Pulmonary artery endothelial cell (primary cell): ENCODE measurements at places on chromosomes 7 and 10. TPM values are rescaled to one million over a fixed set of nuclear protein-coding genes. Genes with fewer than 3 reads are reported as not detected.

Gene CALD1
- 275 and 308 TPM in 2 replicates for total RNA-seq

Gene HYAL4
- total RNA-seq: 0.20 TPM in 1 of 2 replicates, not detected in the other

Gene EMX2
- not detected in 2 replicates for total RNA-seq

Gene HOXA13
- total RNA-seq: not detected in 2 replicates

Gene HMX2
- total RNA-seq: not detected in 2 replicates

Gene SORCS1
- not detected in 2 replicates for total RNA-seq

Gene ERVW-1
- total RNA-seq: not detected in 2 replicates

Gene OR2A12
- not detected in 2 replicates for total RNA-seq

Gene ZNF853
- total RNA-seq: 0.39 and 0.79 TPM in 2 replicates

Gene SAMD9L
- 15.0 and 26.8 TPM in 2 replicates for total RNA-seq

DNA sequence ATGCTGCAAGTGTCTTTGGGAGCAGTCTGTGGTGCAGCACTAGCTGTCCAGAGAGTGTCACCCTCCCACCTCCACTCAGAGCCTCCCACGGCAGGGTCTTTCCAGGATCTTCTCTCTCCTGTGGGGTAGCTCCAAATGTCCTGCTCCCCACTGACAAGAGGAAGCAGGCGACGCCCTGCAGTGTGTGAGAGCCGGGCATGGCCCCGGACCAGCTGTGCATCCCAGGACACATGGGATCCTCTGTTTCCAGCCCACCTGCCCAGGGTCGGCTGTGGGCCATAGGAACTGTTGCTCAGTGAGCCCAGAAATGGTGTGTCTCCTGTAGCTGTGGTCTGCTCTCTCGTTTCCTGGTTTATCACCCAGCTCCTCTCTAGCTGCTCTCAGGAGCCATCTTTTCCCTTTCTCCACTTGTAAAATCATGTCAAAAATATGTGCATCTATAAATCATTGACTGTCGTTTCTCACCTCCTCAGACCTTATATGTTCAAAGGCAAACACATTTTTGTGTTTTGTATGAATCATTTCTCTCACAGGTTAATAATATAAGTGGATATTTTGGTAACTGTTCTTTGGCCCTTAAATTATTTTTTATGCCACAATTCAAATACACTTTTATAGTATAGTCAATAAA is 74.9 kb downstream of the VWC2 start:
- no peak for DNase-seq

DNA sequence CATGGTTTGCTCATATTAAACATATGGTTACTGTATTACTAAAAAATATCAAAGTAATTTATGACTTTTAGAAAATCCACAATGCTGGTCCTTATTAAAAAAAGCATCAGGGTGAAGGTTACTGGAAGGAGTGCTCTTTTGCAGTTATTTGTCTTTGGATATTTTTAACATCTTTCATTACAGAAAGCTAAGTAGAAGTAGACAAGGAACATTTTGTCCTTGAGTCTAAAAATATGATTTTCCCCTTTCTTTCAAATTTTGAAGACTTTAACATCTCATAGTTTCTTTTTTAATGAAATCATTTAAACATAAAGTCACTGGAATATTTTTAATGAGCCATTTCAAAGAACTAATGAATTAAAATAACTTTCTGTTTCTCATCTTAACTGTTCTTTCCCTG is 110.1 kb upstream of the TNS3 start:
- DNase-seq: no peak

DNA sequence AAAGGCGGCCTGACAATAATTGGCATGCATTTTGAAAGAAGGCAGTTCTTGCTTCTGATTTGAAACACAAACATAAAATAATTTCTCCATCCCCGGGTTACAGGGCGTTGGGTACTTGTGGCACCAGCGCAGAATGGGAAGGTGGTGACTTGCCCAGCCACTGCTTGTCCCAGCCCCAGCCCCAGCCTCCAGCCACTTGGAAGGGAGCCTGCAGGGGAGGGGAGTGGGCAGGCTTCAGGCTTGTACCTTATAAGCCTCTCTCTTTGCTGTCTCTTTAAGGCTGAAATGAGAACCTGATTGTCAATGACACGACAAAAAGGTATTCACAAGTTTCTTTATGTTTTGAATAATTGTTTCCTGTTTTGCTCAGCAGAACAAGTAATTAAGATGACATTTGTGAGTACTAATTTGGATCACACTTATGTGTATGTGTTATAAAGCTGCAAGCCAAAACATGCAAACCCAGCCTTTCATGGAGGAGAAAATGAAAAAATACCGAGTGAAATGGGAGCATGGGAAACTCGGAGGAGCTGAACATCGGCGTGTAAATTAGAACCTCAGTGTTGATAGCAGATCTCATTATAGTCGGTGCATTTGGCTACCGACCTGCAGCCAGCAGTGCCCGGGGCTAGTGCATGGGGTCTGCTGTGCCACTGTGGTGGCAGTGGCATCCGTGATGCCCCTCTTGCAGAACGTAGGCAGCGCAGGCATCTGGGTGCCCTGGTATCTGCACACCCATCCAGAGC is 129.9 kb downstream of the EBF3 start:
- no peak for DNase-seq

DNA sequence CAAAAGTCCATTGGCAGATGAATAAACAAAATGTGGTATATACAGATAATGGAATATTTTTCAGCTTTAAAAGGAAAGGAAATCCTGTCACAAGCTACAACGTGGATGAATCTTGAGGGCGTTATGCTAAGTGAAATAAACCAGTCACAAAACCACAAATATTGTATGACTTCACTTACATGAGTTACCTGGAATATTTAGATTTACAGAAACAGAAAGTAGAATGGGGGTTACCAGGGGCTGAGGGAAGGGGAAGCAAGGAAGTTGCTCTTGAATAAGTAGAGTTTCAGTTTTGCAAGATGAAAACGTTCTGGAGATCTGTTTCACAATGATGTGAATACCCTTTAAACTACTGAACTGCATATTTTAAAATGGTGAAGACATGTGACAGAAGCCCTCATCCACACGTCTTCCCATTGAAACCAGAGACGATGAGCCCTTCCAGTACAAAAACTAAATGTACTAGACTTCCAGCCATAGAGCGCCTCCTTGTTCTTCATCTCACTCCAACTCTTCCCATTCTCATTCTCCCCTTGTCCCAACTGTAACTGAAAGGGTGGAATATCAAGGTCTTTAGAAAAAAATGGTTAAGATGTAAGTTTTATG is 62.4 kb downstream of the MICU1 start:
- no peak for DNase-seq

- DNase-seq: no peak
Measured at GRCh38 chr7:104366390-104366789, 38.0 kb downstream of the LHFPL3 start.

DNA sequence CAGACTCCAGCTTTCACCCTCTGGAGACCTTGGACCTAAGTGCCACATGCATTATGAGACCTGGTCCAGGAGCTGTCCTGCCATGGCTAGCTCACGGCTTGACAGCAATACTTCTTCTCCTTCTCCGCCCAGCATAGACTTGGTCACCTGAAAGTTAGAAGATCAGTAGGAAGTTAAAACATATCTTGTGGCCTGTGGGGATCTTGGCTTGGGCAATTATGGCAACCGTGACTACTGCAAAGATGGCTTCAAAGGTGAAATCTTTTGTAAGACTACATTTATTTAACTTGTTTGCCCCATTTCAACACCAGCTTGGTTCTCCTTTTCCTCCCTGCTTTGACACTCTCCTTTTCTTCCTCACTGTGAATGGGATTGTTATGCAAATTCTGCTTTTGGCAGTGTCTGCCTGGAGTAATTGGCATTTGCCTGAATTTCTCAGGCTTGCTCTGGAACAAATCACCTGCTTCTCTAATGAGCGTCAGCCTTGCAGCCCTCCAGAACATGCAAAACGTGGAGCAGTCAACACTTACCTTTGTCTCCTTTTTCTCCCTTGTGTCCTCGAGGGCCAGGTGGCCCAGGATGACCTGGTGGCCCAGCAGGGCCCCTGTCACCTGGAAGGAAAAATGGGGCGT is 53.4 kb downstream of the COL17A1 start:
- DNase-seq: no peak

DNA sequence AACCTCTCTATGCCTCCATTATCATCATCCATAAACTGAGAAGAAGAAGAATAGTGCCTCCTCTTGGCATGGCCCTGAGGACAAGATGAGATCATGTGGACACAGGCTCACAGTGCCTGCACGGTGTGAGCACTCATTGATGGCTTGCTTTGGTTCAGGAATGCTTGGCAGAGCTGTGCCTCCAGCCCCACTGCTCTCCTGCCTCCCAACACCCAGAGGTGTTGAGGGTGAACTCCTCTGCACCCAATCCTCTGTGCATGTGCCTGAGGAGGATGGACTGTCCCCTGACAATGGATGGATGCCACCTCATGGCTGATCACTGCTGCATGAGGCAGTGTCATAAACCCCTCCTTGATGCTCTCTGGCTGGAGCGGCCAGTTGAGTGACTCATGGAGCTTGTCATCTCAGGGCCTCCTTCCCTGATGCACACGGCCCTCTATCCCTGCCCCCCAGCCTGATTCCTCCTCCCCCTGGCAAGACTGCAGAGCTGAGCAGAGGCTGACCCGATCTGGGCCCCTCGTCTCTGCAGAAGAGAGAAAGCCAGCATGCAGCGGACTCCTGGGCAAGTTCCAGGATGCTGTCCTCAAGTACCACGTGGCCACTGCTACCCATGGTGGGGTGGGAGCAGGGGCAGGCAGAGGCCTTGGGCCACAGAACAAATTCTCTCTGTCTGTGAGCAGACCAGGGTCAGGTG is 136.3 kb downstream of the KCNMA1 start:
- no peak for DNase-seq

- no peak for DNase-seq
Measured at GRCh38 chr7:150361402-150361801, 7.2 kb upstream of the REPIN1 start.

- no peak for DNase-seq
Measured at GRCh38 chr10:34250722-34251121, 564.4 kb downstream of the PARD3 start.

- DNase-seq: no peak
Measured at GRCh38 chr7:43431020-43431595, 151.8 kb upstream of the STK17A start.

- no peak for DNase-seq
Measured at GRCh38 chr10:89369156-89370105, 8.4 kb upstream of the IFIT1B start.

DNA sequence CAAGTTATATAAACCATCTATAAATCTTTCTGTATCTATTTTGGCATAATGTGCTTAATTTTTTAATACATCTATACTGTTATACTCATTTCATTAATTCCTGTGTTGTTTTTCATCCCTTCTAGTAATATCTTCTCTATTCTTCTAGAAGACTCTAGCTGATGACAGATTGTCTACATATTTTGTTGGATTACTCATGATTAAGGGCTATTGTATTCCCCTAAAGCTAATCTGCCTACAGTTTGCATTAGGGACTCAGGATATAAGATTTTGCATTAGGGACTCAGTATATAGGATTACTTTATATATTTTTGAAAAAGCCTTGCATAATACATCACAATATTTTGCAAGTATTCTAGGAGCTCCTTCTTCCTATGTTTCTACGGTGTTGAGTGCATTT is 8.3 kb upstream of the SEMA3A start:
- no peak for DNase-seq

GRCh38 chr10:98273057-98273850 is 5.3 kb upstream of the LOXL4 start:
- no peak for DNase-seq

DNA sequence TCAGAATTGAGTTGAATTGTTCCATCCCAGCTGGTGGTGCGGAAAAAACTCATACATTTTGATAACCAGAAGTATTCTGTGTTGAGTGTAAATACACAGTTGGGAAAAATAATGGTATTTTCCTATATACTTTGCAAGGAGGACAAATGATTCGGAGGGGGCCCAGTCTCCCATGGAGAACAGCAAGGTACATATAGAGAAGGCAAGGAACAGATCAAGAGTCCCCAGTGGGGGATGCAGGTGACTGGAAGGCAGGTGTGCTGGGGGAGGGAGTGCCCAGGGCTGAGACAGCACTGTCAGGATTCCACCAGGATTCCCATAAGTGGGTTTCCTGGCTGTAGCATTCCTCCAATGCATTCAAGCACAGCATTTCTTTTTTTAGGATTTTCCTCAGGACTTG is 10.8 kb upstream of the ADCY1 start:
- no peak for DNase-seq

GRCh38 chr7:148733496-148733895 is 34.8 kb downstream of the CUL1 start:
- DNase-seq: no peak

DNA sequence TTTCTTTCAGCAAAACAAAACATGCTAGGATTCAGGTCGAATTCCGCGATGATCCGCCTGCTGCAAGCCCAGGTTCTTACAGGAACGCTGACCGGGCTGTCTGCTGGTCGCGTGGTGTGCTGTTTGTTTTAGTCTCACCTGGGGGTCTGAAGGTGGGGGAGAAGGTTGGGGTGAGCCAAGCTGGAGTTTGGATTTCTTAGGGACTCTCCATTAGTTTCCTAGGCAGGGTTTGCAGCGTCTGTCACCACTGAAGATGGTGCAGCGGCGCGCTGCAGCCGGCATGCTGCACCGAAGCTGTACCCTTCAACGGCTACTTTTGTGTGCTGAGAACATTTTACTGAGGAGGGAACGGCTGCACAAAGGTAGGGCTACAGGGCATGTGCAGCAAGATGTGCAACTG is 48.7 kb downstream of the GCC1 start:
- DNase-seq: no peak

- DNase-seq: no peak
Measured at GRCh38 chr7:82442492-82443035, 1.0 kb downstream of the CACNA2D1 start.

- peak; percentile 65 for DNase-seq
Measured at GRCh38 chr7:101244375-101245146, at the start of gene FIS1. Gene FIS1, minus strand, starts transcription at chr7:101245081. Its CDS starts 77 bp downstream, at chr7:101245004.

DNA sequence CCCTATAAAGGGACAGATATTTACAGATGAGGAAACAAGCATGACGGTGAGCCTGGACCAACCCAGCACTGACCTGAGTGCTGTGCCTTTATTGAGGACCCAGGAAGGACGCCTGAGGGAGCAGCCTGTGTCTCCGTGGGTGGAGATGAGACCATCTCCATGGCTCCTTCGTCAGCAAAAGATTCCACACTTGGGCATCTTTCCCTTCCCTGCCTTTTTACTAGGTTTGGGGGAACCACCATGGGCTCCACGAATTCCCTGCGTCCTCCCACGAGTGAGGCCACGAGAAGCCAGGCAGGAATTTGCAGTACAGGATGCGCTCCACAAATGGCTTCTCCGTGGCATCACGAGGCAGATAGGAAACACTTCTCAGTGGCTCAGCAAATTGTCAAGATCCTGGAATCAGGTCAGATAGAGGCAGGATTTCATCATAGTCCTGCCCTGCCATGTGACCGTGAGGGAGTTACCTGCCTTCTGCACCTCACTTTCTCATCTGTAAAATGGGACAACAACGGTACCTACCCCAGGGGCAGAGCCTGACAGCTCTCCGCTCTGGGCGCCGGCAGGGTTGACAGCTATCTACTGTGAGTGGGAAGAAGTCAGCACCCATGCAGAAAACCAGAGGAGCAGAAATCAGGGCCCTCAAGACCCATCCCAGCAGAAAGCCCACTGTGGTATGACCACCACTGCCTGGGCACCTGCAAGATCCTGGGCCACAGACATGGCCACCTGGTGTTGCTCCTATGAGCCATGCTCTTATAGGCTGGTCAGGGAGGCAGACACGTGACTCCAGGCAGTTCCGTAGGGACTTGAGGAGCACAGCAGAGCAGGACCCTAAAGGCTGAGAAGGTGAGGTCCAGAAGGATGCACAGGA is 80.1 kb downstream of the GRID1 start:
- no peak for DNase-seq
